Heart left ventricle (tissue), 16 donors: ENCODE measurements at places on chromosomes 11 and 22. TPM values are rescaled to one million over a fixed set of nuclear protein-coding genes. Genes with fewer than 3 reads are reported as not detected.
A peak's percentile ranks its signal among the peaks of the same experiment; 100 is the strongest.

RFPL1 gene
- total RNA-seq: not detected

MMP13 gene
- total RNA-seq: not detected

FAT3 gene
- total RNA-seq: 0.05 TPM

TXNRD2 gene
- 35.4 TPM for total RNA-seq

DNA sequence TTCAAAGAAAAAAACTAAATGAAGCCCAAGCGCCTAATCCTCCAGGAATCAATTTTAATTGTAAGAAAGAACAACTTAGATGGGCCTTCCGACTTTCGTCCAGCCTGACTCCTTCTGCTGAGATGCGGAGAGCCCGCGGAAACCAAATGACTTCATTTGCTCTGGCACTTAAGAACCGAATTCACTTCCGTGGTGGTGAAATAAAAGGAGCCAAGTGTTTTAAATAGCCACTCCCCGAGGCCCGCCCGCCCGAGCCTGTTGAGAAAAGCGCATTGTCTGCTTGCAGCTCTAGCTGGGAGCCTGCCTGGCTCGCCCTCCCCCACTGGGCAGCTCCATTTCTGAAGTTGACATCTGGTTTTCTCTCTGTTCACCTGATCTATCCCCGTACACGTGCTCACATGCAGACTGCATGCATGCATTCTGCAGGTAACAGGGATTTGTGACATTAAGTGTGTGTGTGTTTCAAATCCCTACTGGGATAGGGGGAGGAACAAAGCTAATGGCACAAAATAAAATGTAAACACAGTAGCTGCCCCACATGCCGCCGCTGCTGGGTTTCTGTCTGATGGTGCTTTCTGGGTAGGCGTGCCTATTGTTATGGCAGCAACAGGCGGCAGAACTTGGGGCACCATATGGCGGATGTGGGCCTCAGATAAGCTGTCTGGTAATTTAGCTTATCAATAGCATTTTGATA lies 6.2 kb downstream of the TEAD1 start:
- DNase-seq: peak; percentile 89

GRCh38 chr11:6746086-6746618 lies 25.6 kb downstream of the OR2AG2 start:
- no peak for DNase-seq

DNA sequence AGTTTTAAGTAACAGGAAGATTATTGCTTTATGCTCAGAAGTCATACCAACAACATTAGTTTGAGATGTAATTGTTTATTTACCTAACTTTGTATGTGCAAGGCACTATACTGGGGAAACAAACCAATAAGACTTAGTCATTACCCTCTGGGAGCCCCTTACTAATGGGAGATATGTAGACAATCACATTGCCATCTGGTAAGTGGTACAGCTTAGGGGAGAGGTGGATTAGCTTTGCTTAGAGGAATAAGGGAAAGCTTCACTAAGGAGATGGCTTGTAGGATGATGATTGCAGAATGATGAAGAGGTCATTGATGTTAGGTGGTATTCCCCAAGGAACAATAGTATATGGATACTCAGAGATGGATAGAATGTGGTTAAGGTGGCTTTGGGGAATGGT lies 17.5 kb downstream of the EMSY start:
- no peak for DNase-seq

- peak; percentile 33 for DNase-seq
Observed at GRCh38 chr11:116379185-116379828, 393.5 kb downstream of the BUD13 start.

GRCh38 chr11:72741429-72741833 lies 10.8 kb downstream of the ARAP1 start:
- DNase-seq: no peak

- DNase-seq: no peak
Observed at GRCh38 chr11:128391811-128392210, 195.5 kb downstream of the ETS1 start.

GRCh38 chr11:287821-288477 lies 977 bp upstream of the PGGHG start:
- peak; percentile 22 for DNase-seq

GRCh38 chr11:113994077-113994954 lies 19.4 kb downstream of the HTR3A start:
- DNase-seq: no peak
